Mammary epithelial cell (primary cell): ENCODE measurements at places on chromosomes 7 and 10. TPM values are rescaled to one million over a fixed set of nuclear protein-coding genes. Genes with fewer than 3 reads are reported as not detected.

GRCh38 chr7:2787251-2787951, 56.7 kb downstream of the GNA12 start:
- no peak for DNase-seq

GRCh38 chr10:97584060-97584797, at the start of gene HOGA1:
HOGA1 (plus strand) TSS chr10:97584389; CDS start chr10:97584704, 315 bp downstream.
- DNase-seq, result peak; percentile 59

GPR158 gene
- polyA plus RNA-seq, result not detected

- no peak for DNase-seq
These were observed 25.4 kb upstream of the INPP5F start for GRCh38 chr10:119700321-119700954.

DNA sequence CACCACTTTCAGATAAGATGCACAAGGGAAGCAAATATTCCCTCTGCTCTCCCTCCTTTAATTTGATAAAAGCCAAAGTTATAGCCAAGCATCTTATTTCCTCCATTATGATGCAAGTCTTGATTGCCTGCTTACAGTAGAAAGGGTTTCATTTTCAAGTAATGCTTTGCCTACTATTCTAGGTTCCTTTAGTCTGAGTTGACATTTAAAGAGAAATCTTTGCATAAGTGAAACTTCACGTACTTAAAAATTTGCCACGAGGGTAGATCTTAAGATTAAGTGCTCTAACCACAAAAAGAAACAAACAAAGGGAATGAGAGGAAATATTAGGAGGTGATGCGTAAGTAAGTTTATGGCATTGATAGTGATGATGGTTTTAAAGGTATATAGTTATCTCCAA, 78.1 kb upstream of the VWDE start:
- no peak for DNase-seq

- no peak for DNase-seq
These were observed 50.4 kb downstream of the ADRA2A start for GRCh38 chr10:111127081-111127848.

HOXA10 gene
- 0.18 TPM for polyA plus RNA-seq

LDB3 gene
- polyA plus RNA-seq, result not detected

HTR5A gene
- polyA plus RNA-seq, result not detected

DNA sequence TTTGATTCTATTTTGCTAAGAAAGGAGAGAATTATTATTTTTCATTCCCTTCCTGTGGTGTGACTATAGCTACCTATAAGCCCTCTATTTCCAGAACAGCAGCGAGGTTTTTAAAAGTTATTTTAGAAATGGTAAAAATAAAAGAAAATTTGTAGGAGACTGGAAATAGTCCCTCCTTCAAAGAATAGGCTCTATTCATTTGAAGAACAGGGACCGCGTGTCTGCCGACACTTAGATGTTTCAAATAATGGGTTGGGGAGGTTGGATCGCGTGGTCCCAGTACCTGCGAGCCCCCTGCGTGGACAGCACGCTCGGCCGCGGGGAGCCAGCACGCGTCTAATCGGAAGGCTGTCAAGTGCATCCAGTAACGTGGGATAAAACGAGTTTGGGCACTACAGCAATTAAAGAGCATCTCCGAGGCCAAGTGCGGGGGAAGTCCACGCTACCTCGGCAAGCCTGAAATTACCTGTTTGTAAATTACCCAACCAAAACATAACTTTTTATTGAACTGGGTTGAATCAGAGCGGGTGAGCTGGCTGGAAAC, 1.0 kb downstream of the CACNA2D1 start:
- DNase-seq, result peak; percentile 67

DNA sequence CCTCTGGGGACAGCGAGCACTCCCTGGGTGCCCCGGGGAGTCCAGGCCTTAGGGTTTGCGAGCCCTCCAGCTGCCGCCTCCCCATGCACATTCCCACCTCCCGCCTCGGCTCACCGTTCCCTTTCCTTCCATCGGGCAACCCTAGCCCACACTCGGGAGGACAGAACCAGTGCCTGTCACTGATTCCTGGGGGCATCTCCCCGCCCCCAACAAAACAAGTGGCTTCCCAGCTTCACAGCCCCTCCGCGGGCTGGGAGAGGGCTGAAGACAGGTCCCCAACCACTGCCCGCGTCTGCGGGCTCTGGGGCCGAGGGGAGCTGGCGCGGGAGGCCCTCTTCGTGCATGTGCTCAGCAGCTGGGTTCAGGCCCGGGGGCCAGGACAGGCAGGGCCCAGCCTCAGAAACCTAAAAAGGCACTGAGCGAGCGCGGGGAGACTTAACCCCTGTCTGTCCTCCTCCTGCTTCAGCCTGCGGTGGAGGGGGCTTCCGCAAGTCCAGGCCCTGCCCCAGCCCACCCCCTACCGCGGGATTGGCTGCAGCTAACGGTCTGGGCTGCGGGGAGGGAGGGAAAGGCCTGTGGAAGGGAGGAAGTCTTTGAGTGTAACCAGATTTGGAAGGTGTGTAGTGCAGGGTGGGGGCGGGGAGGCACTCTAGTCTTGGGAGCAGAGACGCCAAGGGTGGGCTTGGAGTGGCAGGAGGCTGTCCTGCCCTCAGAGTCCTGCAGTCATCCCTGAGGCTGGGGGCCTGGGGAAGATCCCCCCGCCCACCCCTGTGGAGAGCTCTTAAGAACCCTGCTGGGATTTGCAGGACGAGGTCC, 1.2 kb downstream of the FLNC start:
- DNase-seq, result no peak

- DNase-seq, result no peak
These were observed 1168.7 kb upstream of the AUTS2 start for GRCh38 chr7:68429411-68430117.

DNA sequence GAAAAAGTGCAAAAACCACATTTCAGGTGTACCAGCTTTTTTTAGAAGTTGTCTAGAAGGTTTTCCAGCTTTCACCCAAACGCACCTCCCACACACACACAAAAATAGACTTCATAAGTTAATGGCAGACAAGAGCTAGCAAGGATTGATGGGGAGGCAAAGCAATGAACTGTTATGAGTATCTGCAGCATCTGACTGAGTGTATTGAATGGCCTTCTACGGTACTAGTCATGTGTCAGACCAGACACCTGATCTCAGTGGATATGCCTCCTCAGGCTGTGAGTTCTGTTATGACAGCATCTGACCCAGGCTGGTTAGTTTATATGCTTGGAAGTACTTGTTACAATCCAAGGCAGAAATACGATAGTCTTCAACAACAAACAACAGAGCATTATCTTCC, 406.1 kb upstream of the AUTS2 start:
- no peak for DNase-seq

RARRES2 gene
- polyA plus RNA-seq, result 0.23 TPM

GRCh38 chr7:631291-631711, 95.2 kb upstream of the DNAAF5 start:
- DNase-seq, result no peak

DNA sequence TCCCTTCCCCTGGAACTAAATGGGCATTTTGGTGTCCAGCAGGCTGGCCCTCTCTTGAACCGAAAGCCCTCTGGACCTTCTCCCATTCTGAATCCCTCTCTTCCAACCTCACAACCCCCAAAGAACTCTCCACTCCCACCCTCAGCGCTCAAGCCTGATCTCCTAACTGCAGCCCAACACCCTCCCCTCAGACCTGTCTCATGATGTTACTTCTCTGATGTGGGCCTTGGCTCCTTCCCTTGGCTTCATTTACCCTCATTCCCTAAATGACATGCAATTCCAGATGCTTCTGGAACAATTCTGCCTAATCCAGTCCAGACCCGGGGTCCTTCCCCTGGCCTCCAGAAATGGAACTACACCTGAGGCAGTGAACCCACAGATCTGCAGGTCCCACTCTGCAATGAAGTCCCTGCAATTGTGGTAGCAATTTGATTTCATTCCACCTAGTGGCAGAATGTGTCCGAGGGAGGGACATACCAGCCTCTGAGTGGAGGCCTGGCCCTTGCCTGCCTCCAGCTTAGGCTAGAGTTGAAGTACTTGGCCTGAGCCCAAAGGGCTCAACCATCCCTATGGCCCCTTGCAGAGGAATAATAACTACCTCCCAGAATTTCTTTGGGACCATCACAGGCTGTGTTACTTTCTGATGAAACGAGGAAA, 4.1 kb upstream of the CEP41 start:
- DNase-seq, result no peak

DNA sequence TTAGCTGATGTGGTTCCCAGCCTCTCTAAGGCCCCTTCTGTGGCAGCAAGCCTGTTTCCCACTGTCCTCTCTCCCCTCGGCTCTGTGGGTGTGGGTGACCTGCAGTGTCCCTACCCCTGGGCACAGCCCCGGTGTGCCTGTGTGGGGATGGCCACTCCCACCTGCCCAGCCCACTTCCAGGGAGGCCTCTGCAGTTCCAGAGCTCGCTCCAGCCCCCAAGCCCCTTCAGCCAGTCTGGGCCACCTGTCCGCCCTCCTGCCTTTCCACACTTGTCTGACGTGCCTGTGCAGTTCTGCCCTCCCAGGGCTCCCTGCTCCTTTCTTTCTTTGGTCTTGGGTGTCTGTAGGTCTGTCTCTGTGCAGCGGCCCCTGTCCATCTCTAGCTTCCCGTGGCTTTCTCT, 127.0 kb upstream of the PPIF start:
- no peak for DNase-seq

DNA sequence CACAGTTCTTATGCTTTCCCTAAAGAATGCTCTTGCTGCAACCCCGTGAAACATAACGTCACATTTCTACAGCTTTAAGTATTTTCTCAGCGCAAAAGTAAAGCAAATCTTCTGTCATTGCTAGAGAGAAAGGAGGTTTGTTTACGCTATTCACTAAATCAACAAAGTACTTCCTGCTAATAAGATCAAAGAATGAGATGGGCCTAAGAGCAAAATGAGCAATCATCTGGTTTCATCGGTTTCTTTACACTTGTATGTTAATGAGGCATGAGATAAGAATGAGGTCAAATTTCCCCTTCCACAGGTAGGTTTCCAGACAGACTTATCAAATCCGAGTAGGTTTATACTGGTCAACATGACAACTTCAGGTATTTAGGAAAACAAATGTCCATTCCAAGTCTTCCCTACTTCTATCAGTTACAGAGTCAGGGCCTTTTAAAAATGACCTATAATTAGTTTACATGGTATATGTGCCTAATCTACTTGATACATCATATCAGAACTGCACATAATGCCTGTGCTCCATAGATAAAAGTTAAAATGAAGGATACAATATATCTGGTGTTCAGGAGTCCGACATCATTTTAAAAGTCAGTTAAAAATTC, 8.4 kb downstream of the USP6NL start:
- peak; percentile 19 for DNase-seq

DNA sequence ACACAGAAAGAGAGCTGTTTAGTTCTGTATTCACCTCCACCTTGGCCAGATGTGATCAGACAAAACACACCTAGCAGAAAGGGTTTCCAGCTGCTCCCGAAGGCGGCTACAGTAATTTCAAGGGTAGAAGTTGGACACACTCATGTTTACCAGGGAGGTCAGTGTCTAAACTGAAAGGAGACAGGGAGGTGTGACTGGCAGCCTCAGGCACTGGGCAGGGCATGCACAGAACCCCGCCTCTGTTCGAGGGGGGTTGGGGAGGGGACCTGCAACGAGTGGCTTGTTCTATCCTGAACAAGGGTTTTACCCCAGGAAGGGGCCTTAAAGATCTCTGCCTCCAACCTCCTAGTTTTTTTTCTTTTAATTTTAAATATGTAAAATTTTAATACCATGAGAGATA, 49.6 kb downstream of the BPGM start:
- DNase-seq, result no peak

GRCh38 chr7:43302211-43302711, 189.8 kb downstream of the HECW1 start:
- peak; percentile 84 for DNase-seq

DNA sequence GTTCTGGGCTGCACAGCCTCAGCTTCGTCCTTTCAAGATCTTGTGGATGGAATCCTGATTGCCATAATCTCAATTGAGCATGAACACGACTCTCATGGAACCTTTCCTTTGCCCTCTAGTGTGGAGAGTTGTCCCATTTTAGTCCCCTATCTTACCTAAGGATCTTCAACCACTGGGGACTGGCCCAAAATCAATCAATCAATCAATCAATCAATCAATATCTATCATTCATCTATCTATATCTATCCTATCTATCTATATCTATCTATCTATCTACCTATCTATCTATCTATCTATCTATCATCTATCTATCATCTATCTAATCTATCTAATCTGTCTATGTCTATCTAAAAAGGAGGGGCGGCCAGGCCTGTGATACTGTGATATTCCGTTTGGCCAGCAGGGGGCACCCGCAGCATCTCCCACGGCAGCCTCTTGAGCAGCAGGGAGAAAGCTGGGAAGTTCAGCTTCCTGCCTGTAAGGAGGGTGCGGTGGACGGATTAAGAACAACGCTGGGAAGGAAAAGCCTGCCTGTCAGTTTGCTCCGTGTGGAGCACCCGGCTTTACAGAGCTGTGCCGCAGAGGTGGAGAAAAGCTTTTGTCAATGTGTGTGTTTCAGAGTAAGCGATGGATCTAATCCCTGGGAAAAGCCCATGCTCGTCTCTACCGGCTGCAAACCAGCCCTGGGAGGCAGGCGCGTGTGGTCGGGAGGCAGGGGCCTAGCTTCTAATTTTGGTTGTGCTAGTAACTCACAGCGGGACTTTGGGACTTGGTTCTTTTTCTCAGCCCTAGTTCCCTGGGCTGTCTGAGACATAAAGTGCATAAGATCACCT, 124.9 kb downstream of the SH2D4B start:
- DNase-seq, result peak; percentile 65

GRCh38 chr10:119029613-119030420, at the start of gene NANOS1:
NANOS1 (plus strand) TSS chr10:119029714; CDS start chr10:119029802, 88 bp downstream.
- DNase-seq, result peak; percentile 39

DNA sequence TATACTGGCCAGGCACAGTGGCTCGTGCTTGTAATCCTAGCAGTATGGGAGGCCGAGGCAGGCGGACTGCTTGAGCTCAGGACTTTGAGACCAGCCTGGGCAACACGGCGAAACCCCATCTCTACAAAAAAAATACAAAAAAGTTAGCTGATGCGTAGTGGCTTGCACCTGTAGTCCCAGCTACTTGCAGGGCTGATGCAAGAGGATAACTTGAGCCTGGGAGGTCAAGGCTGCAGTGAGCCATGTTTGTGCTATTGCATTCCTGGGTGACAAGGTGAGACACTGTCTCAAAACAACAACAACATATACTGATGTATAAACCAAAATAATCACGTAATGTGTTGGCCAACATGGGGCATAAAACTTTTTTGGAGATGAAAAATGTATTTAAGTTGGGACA, 6.4 kb upstream of the NPM3 start:
- DNase-seq, result no peak

DNA sequence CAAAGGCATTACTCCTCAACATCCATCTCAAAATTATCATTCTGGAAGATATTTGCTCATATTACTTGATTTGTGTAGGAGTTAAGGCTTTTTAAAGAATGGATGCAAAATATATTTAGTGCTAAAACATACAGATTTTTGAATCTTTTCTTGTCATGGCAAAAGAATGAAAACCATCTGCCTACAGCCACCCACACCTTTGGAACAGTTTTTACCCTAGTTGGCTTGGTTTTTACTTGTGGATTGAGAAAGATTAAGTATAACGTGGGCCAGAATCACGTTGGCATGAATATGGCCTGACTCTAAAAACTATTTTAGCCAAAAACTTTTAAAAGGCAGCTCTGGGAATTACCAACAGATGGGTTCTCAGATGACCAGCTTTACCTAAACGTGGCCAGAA, 128.2 kb downstream of the SPAG6 start:
- no peak for DNase-seq

GRCh38 chr10:14547816-14548215, 217.1 kb upstream of the FRMD4A start:
- DNase-seq, result no peak
